ENCODE measurements at places on chromosomes 13 and 19. TPM values are rescaled to one million over a fixed set of nuclear protein-coding genes. Genes with fewer than 3 reads are reported as not detected.

The APOC1 gene
- 0.52 TPM for total RNA-seq

The ZNF814 gene
- total RNA-seq: 8.8 TPM

The IGFL2 gene
- total RNA-seq: 0.11 TPM

The SIGLEC12 gene
- total RNA-seq: not detected

The SYT5 gene
- total RNA-seq: not detected

The STARD13 gene
- total RNA-seq: 34.5 TPM

The POGLUT2 gene
- 18.8 TPM for total RNA-seq
